ENCODE measurements at places on chromosomes 3 and 15.

- no peak for DNase-seq
Measured at GRCh38 chr3:468172-468571, 271.6 kb downstream of the CHL1 start.

DNA sequence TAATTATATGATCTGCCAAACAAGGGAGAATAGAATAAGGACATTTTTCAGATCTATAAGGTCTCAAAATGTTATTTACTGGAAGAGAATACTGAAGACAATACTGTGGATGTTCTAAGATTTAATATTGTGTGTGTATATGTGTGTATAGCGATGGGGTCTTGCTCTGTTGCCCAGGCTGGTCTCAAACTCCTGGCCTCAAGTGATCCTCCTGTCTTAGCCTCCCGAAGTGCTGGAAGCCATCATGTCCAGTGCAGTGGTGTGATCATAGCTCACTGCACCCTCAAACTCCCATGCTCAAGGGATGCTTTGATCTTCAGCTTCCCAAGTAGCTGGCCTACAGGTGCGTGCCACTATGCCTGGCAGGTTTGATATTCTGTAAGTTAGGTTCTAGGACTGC lies 91.3 kb downstream of the NBEAL2 start:
- no peak for DNase-seq

- DNase-seq = peak; percentile 50
Measured at GRCh38 chr3:168094877-168095610, 680 bp downstream of the GOLIM4 start.

- DNase-seq = peak; percentile 48
Measured at GRCh38 chr3:66809595-66809958, 188.5 kb upstream of the KBTBD8 start.

GRCh38 chr15:42233107-42233506 lies 25.0 kb upstream of the VPS39 start:
- DNase-seq = no peak

- DNase-seq = no peak
Measured at GRCh38 chr15:87662575-87662974, 594.0 kb downstream of the NTRK3 start.

DNA sequence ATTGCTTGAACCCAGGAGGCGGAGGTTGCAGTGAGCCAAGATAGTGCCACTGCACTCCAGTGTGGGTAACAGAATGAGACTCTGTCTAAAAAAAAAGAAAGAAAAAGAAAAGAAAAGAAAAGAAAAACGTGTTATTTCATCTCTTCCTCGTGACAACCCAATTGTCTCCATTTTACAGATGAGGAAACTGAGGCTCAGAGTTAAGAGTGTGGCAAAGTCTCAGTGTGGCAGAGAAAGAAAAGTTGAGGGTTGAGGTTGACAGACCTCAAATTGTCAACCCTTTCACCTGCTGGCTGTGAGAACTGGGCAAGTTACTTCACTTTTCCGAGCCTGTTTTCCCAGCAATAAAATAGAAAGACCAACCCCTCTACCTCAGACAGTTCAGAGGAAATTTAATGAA lies 59.6 kb downstream of the TM4SF4 start:
- DNase-seq = no peak

GRCh38 chr3:195079636-195080035 lies 191.3 kb downstream of the XXYLT1 start:
- no peak for DNase-seq

DNA sequence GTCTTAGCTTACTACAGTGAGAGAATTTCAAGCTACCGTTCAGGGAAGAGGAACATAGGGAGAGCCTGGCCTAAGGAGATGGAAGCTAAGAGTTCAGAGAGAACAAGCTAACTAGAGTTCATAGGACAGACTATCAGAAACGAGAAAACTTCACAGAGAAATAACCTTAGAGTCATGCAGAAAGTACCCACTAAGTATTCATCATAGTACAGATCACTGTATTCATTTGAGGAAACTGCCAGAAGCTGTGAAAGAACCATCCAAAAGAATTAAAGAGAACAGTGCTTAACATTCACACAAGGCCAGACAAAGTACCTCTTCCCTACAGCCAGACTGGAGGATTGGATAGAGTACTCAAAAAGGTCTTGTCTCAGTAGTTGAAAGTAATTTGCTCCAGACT lies 15.2 kb upstream of the GBE1 start:
- DNase-seq = no peak

DNA sequence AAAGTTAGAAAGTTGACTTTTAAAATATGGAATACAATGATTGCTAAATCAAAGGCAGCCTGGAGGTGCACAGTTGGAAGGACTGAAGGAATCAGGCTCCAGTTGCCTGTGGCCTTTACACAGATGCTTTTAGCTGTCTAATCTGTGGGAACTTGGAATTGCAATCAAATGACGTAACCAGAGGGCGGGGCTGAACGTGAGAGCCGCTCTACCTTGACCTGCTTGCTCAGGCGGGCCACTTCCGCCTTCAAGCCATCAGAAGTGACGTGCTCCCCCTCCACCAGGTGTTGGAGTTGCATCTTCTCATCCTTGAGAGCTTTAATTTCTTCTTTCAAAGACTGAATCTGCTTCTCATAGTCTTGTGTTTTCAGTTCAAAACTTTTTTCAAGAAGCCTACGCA lies 37.7 kb upstream of the GNB5 start:
- DNase-seq = no peak

- DNase-seq = peak; percentile 43
Measured at GRCh38 chr3:14177580-14178246, 688 bp downstream of the XPC start.

GRCh38 chr3:178440043-178440442 lies 96.2 kb upstream of the KCNMB2 start:
- no peak for DNase-seq

DNA sequence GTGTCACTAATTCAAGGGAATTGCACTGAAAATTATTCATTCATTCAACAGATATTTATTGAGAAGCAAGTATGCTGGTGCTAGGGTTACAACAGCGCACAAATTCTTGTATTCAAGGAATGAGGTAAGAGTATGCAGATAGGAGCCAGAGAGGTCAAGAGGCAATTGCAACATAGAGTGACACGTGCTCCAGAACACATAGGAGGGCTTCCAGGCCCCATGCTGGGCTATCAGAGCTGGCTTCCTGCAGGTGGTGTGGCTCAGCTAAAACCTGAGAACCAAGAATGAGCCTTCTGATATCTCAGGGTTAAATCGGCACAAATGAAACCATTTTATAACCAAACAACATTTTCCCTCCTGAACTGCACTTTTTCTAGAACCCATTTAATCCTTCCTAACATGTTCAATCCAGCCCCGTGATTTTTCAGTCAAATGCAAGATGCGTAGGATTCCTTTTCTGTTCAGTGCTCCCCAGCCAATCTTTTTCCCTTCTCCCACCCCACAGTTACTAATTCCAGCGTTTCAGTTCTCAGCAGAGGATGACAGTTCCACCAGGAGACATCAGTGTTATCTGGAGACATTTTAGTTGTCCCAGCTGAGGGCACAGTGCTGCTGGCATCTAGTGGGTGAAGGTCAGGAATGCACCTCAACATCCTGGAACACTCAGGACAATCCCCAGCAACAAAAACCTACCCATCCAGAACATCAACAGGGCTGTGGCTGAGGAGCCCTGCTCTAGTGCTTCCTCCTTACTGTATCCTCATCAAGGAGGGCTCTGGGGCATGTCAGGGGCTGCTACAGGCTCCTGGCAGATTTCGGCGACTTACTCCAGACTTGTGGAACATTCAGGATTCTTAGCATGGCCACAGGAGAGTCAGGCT lies 13.1 kb downstream of the CCR5AS start:
- DNase-seq = no peak

DNA sequence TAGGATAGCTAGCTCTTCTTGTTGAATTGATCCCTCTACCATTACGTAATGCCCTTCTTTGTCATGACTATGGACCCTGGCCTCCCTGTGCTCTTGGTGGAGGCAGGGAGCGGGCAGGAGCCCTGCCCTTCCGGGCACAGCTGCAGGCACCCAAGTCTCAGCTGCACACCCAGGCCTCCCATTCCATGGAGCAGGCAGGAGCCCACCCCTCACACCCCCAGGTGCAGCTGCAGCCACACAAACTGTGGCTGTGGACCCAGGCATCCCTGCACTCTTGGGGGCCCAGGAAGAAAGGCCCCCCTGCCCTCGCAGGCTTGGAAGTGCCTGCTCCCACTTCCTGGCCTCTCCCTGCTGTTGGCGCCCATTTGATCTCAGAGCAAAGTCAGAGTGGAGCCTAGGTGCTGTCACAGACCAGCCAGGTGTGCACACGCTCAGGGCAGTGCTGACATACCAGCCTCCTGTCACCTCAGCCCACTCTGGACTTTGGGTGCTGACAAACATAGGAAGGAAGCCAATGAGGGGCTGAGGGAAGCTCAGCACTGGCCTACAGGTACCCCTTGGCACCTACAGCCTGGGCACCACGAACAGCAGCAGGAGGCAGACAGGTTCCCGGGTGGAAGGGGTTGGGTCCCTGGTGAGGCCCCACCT lies 53.0 kb downstream of the SLMAP start:
- DNase-seq = no peak

DNA sequence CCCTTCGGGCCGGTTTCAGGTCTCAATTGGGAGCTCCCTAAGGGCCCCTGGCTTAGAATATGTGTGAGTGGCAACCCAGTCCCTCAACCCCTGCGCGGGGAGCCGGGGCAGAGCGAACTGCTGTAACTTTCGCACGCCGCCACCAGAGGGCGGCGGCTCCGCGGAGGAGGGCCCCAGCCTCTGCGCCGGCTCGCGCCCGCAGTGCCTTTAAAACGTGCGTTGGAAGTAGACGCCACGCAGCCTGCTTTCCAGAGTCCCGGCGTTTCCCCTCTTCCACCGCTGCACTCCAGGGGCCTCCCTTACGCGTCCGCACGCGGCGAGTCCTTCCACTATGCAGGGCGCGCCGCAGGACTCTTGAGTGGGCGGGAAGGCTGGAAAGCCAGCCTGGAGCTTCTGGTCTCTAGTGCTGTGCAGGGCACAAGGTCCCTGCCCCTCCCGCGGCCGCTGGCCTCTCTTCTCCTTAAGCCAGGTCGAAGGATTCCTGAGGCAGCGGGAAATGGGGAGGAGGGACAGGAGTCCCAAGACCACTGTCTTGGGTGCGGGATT lies 23.7 kb upstream of the RNU6-1 start:
- peak; percentile 89 for DNase-seq

GRCh38 chr15:80503319-80503952 lies 99.3 kb downstream of the ARNT2 start:
- DNase-seq = no peak

DNA sequence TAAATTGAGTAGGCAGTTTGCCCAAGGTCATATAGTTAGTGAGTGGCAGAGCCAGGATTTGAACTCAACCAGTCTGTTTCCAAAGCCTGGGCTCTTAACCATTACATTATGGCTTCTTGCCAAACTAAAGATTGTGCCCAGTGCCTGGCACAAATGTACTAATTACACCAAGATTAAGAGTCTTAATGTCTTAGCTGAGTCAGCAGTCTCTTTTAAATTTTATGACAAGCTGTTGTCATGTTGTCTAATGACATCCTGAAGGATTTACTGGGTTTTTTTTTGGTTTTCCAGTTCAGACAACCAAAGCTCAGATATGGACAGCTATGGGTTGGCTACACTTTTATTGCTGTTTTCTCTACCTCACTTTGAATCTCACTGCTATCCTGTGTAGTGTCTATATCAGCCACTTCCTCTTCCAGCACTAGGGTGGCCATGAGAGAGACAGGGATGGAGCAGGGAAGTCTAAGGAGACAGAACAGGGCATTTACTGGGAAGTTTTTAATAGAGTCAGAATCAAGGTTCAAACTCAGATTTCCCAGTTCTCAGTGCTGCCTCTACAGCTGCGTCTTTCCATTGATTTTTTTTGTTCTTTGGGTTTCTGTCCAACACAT lies 10.5 kb downstream of the FBXL2 start:
- no peak for DNase-seq

Data from testis (tissue), 5 donors.